ENCODE measurements at places on chromosomes 3 and 15. TPM values are rescaled to one million over a fixed set of nuclear protein-coding genes. Genes with fewer than 3 reads are reported as not detected.

Gene PLA2G4E
- polyA plus RNA-seq = 0.07 TPM

Gene GABRB3
- polyA plus RNA-seq = not detected

Gene CP
- not detected for polyA plus RNA-seq

Gene ZNF609
- 13.3 TPM for polyA plus RNA-seq

Gene CHRNA7
- polyA plus RNA-seq = 0.06 TPM

Gene CDV3
- 61.0 TPM for polyA plus RNA-seq

Gene GAP43
- polyA plus RNA-seq = not detected

Gene PIGB
- 12.0 TPM for polyA plus RNA-seq

Gene RYR3
- 0.27 TPM for polyA plus RNA-seq

Gene UNC13C
- 0.03 TPM for polyA plus RNA-seq

Gene FETUB
- polyA plus RNA-seq = 0.17 TPM

Gene LRRC3B
- not detected for polyA plus RNA-seq

Gene GOLGA8T
- polyA plus RNA-seq = not detected

Gene CKMT1A
- 94.3 TPM for polyA plus RNA-seq

Gene AGBL1
- not detected for polyA plus RNA-seq

Gene TMEM212
- polyA plus RNA-seq = not detected

Gene IL17RE
- 10.2 TPM for polyA plus RNA-seq

Gene SEMA6D
- polyA plus RNA-seq = 0.17 TPM

Gene MST1R
- 56.4 TPM for polyA plus RNA-seq

Gene ISG20
- 7.9 TPM for polyA plus RNA-seq

Gene RBP2
- polyA plus RNA-seq = not detected

Data from mammary epithelial cell (primary cell).